ENCODE measurements at places on chromosomes 4 and X.

- DNase-seq = no peak
Measured at GRCh38 chr4:113884655-113885054, 94.8 kb downstream of the ARSJ start.

GRCh38 chr4:153217440-153217839, 13.2 kb downstream of the TRIM2 start:
- no peak for DNase-seq

DNA sequence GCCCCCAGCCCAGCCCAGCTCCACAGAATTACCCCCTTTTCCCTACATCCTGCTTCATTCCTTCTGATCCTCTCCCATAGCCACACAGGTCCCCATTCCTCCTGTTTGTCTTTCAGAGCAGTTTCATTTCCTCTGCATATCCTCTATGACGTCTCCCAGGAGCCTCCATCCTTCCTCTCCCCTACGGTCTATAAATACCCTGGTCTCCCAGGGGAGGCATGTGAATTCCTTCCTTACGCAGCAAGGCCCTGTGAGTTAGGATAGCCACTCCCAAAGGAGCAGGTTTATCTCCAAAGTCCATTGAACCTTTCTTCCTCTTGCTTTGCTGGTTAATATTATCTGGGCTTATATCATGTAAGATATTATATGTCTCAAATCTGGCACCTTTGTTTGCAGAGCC, 8.4 kb upstream of the APLN start:
- no peak for DNase-seq

- no peak for DNase-seq
Measured at GRCh38 chrX:142428916-142429315, 223.8 kb upstream of the MAGEC2 start.

- DNase-seq = no peak
Measured at GRCh38 chrX:45956191-45956870, 588.9 kb downstream of the ZNF674 start.

DNA sequence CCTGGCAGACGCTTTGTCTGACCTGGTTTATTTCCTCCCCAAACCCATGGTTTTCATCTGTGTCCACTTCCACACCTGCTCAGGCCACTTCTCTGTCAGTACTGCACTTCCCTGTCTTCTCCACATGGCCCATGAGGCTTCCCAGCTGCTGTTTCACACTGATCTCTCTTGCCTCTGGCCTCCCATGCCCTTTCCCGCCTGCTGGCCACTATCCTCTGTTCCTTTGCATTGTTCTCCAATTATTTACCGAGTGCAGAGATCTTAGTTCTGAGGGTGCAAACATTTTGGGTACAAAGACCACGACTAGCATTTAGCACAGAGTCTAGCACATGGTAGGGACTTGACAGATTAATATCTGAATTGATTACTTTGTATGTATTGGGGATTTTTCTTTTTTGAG, 174.8 kb upstream of the NPY2R start:
- DNase-seq = no peak

GRCh38 chr4:113888006-113888405, 91.4 kb downstream of the ARSJ start:
- DNase-seq = no peak

DNA sequence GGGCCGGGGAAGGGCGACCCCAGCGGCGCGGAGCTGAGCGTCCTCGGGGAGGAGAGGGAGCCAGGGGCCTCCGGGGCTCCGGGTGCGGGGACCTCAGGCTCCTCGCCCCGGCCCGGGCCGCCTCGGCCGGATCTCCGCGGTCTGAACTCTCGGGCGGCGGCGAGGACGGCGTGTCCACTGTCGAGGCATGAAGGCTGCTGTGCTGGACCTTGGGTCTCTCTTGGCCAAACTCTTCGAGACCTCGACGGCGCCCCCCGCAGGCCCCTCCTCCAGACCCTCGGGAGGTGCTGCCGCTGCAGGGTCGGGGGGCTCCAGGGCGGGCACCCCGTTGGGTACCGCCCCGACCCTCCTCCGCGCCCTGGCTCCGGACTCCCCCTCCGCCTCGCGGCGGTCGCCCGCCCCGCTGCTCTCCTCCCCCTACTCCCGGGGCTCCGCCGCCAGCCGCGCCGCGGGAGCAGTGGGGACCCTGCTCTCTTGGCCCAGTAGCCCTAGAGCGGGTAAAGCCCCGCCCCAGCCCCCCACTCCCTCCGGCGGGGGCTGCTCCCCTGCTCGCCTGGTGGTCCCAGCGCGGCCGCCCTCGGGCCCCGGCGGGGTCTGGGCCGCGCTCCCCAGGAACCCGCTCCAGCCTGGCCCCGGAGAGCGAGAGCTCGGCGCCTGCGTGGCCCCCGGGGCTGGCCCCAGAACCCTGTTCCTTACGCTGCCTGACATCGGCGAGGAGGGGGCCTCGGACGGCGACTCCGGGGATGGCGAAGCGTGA, 564 bp downstream of the FAM149A start:
- DNase-seq = no peak

- DNase-seq = no peak
Measured at GRCh38 chr4:23819041-23819511, 70.8 kb downstream of the PPARGC1A start.

DNA sequence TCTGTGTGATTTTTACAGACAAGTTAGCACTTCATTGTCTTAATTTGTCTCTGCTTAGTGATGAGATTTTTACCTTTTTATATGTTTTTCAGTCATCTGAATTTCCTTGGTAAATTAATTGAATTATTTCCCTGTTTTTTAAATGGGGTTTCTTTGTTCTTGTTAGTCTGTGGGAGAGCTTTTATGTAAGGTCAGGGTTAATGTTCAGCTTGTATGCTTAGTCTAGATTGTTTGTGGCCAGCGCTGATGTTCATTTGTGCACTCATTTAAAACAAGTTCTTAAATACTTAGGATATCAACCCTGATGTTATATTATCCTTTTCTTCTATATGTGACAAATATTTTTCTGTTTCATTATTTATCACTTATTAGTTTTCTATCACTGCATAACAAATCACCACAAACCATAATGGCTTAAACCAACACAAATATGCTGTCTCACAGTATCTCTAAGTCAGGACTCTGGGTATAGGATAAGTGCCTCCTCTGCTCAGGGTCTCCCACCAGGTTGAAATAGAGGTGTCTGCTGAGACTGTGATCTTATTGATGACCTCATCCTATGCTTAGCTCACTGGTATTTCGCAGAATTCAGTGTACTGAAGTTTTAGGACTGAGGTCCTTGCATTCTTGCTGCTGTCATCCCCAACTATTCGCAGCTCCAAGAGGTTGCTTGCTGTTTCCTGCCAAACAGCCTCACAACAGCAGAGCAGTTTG, 53.2 kb downstream of the ATP10D start:
- DNase-seq = no peak

GRCh38 chrX:109719264-109719663, 13.8 kb downstream of the ACSL4 start:
- no peak for DNase-seq

DNA sequence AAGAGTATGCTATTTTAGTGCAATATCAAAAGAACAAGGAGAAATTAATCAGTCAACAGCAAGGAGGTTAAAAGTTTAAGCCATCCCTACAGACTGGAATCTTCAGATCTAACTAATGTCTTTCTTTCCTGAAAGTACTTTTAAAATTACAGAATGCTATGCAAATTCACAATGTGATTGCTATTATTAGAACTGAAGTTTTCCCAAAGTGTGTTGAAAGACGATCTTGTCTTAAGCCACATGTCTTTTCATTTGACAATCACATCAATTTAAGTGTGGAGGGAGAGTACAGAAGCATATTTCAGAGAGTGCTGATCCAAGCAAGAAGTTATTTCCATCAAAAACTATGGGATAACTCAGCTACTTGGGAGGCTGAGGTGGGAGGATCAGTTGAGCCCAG, 64.7 kb upstream of the TNIP3 start:
- DNase-seq = no peak

GRCh38 chr4:85476381-85476780, 1.4 kb downstream of the ARHGAP24 start:
- DNase-seq = no peak

GRCh38 chr4:4460759-4461158, 73.9 kb downstream of the NSG1 start:
- no peak for DNase-seq

DNA sequence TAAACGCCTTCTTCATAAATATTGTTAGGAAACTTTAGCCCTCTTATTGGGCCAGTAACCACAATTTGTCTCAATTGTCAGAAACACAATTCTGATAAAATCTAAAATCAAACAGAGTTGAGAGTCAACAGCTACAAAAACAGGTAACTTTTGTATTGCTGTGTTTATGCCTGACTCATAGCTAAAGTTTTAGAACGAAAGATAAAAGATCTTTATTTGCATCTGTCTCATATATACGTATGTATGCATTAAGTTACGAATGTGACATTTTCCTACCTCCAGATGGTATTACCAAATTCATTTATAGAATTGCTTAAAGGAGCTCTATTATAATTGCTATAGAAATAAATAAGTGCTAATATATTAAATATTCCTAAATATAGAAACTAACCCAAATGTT, 887.9 kb upstream of the NDST4 start:
- DNase-seq = no peak

- DNase-seq = no peak
Measured at GRCh38 chr4:14302021-14302420, 674.5 kb upstream of the BOD1L1 start.

- DNase-seq = no peak
Measured at GRCh38 chr4:18391354-18391728, 369.8 kb upstream of the LCORL start.

GRCh38 chr4:140213749-140214148, 59.8 kb upstream of the MAML3 start:
- no peak for DNase-seq

GRCh38 chr4:2105559-2105958, 46.4 kb downstream of the NAT8L start:
- DNase-seq = no peak

- no peak for DNase-seq
Measured at GRCh38 chr4:835148-836002, 9.4 kb upstream of the CPLX1 start.

DNA sequence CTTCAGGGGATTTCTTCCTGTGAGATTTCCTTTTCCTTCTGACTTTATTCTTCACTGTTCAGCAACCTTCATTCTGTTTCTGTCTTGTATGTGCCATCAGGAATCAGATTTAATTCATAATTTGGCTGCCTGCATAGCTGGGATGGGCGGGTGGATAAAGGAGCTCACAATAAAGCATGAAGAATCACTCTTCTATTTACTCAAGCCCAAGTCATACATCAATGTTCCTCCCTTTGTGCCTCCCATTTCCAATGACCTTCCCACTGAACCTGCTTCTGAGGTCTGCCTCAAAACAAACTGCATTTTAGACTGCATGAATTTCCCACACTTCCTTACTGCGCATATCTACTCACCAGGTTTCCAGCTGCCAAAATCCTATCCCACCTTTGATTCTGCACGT, 14.0 kb downstream of the PDGFC start:
- DNase-seq = no peak

DNA sequence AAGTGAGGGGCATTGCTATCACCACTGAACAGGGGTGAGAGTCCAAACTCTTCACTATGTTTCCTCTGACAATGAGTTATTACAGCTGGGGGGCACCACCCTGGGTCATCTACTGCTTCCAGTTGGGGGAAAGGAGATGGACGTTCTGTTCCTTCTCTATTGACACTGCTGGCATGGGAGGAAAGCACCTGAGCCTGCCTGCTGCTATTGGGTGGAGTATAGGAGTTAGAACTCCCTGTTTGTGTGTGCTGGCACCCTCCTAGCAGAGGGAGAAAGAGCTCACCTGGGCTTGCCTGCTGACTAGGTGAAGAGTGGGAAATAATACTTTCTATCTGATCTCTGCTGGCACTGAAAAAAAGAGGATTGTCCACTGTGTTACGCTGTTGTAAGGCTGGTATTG, 163.8 kb downstream of the MSN start:
- no peak for DNase-seq

- DNase-seq = no peak
Measured at GRCh38 chr4:87042986-87043820, 108.4 kb downstream of the AFF1 start.

GRCh38 chrX:39019056-39019455, 217.8 kb downstream of the MID1IP1 start:
- no peak for DNase-seq

- DNase-seq = no peak
Measured at GRCh38 chr4:113699772-113700171, 61.8 kb downstream of the CAMK2D start.

DNA sequence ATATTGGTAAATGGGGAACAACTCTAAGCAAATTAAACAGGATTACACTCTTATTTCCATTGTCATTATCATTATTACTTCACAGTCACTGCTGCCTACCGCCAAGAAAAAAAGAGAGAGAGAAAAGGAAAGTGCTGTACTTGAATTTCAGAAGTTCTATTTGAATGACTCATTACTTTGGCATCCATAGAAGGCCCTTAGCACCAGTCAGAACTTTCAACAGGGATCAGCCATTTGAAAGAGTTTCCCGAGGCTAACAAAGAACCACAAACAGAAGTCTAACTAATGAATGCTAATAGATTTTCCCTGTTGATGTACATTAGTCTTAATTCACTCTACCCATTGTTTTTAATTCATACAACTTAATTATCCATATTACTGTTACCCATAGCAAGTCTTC, 116.3 kb downstream of the SHROOM4 start:
- DNase-seq = no peak

- DNase-seq = no peak
Measured at GRCh38 chr4:20408611-20409010, 156.9 kb downstream of the SLIT2 start.

GRCh38 chr4:95998311-95998710, 158.4 kb downstream of the PDHA2 start:
- DNase-seq = no peak

DNA sequence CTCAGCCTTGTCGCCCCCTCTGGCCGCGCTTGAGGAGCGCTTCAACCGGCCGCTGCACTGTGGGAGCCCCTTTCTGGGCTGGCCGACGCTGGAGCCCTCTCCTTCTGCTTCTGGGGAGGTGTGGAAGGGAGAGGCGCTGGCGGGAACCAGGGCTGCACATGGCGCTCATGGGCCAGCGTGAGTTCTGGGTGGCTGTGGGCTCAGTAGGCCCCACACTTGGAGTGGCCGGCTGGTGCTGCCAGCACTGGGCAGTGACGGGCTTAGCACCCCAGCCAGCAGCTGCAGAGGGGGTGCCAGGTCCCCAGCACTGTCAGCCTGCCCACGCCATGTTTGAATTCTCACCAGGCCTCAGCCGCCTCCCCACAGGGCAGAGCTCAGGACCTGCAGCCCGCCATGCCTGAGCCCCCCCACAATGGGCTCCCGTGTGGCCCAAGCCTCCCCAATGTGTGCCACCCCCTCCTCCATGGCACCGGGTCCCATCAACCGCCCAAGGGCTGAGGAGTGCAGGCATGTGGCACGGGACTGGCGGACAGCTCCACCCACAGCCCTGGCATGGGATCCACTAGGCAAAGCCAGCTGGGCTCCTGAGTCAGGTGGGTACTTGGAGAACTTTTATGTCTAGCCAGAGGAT, 615.2 kb downstream of the TRIML1 start:
- no peak for DNase-seq

All from stimulated activated CD8-positive, alpha-beta memory T cell treated with anti-CD3 and anti-CD28 coated beads, Interleukin-15, amount 100 ng/mL, for 24 hours (primary cell).